ENCODE measurements at places on chromosomes 7 and 10.
A peak's percentile ranks its signal among the peaks of the same experiment; 100 is the strongest.

- no peak for DNase-seq
These were observed 93.2 kb downstream of the SORCS1 start for GRCh38 chr10:107071301-107071700.

DNA sequence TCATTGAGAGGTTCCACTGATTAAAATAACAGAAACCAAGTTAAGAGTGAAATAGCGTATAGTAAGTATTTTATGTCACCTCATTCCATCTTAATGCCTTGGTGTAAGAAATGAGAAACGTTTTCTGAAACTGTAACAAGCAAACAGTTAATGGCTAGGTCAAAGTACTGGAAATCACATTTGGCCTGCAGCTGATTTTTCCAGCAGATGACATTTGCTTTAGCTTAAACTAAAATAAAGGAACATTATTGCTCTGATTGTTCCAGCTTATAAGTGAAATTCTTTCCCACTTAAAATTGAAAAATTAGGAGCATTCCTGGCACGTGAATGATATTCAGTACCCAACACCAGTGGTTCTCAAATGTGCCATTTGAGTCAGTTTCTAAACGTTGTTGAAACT, 213.6 kb upstream of the DPP6 start:
- no peak for DNase-seq

DNA sequence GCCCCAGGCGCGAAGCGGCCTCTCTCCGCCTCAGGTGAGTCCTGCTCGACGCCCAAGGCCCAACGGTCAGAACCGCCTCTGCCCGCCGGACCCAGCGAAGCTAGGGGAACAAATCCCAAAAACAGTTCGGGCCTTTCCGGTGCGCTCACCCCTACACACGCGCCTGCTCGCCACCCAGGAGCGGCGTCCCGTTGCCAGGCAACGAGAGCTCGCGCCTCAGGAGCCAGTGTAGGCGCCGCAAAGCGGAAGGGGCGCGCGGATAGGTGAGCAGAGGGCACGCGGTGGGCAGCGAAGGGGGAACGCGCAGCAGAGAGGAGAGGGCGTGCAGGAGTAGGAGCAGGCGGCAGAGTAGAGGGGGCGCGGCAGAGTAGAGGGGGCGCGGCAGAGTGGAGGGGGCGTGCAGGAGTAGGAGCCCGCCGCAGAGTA, at the start of the genes DYDC1 and DYDC2:
Gene DYDC1, minus strand, starts transcription at position 193 of the 426 bp plus-strand sequence. CDS start 4,154 bp downstream, outside the sequence.
Gene DYDC2, plus strand, starts transcription at position 219 of the 426 bp plus-strand sequence. CDS start 5,663 bp downstream, outside the sequence.
- peak; percentile 52 for DNase-seq

DNA sequence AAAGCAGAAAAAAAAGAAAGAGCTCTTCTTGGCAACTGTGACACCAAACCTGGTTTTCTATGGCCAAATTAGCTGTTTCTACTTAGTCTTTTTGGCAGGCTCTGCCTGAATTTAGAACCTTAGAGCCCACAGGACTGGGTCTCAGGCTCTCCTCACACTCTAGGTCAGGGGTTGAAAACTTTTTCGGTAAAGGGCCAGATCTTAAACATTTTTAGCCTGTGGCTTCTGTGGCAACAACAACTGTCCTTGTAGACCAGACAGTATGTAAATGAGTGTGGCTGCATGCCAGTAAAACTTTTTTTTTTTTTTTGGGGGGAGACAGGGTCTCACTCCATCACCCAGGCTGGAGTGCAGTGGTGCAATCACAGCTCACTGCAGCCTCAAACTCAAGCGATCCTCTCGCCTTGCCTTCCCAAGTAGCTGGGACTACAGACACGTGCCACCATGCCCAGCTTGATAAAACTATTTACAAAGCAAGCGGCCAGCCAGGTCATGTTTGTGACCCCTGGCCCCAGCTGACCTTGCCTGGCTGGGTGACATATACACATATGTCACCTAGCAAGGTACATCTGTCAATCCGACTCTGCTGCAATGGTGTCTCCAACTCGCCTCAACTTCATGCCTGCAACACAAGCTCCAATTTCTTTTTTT, 17.4 kb downstream of the KPNA7 start:
- no peak for DNase-seq

GRCh38 chr7:4845740-4846142, 16.1 kb downstream of the PAPOLB start:
- DNase-seq: no peak

DNA sequence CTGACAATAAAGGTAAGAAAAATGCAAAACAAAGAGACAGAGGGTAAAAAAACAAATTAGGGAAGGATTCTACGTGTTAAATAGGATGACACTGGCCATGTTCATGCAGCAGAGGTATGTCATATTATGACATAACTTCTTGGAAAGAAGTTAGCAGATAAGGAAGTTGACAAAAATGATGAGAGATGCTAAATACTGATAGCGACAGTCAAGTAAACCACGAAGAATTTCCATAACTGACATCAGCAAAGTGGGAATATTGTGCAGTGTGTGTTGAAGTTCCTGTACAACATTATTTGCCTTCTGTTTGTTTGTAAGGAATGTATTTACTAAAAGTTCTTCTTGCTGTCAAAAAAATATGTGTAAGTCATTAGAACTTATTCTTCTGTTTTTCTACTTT, 29.5 kb downstream of the MDH2 start:
- DNase-seq: no peak

- DNase-seq: no peak
These were observed 545.1 kb downstream of the AUTS2 start for GRCh38 chr7:70143075-70144044.

- DNase-seq: no peak
These were observed 30.5 kb upstream of the SLC18A3 start for GRCh38 chr10:49579621-49580020.

GRCh38 chr10:119919826-119920225, 27.3 kb downstream of the SEC23IP start:
- DNase-seq: no peak

- no peak for DNase-seq
These were observed 31.4 kb downstream of the PALS2 start for GRCh38 chr7:24604630-24605029.

- no peak for DNase-seq
These were observed 242.2 kb downstream of the ARL4A start for GRCh38 chr7:12929476-12930140.

DNA sequence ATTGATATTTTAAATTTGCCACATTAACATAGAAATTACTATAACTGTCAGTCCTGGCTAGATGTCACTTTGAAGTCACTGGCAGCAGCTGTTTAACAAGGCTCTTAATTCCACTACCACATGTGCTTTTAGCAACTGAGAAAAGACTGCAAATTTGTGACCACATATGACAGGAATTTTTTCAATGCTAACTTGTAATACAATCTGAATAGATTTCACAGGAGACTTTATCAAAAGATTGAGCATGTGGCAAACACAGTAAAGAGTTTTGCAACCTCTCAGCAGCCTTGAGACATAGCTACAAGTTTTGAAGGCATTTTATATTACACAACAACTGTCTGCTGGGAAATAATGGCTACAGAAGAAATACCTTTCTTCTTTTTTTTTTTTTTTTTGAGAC, 73.0 kb downstream of the MICU1 start:
- no peak for DNase-seq

DNA sequence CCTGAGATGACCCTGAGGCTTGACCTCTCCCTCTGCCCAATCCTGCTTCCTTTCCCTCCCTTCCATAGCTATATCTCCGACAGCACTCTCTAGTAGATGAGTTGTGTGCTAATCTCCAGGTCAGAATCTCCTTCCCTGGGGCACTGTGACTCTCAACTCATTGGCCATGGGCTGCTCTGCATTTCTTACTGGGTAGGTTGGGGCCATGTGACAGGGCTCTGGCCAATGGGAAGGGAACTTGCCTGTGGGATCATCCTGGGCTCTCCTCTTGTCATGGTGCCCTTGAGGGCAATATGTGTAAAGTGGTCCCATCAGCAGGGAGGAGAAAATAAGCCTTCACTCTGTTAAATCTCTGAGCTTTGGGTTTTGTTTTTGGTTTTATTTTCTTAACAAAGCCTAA, 80.1 kb upstream of the ANKRD1 start:
- no peak for DNase-seq
